SHP77 (cell line): ENCODE measurements at places on chromosomes 5 and 9.

DNA sequence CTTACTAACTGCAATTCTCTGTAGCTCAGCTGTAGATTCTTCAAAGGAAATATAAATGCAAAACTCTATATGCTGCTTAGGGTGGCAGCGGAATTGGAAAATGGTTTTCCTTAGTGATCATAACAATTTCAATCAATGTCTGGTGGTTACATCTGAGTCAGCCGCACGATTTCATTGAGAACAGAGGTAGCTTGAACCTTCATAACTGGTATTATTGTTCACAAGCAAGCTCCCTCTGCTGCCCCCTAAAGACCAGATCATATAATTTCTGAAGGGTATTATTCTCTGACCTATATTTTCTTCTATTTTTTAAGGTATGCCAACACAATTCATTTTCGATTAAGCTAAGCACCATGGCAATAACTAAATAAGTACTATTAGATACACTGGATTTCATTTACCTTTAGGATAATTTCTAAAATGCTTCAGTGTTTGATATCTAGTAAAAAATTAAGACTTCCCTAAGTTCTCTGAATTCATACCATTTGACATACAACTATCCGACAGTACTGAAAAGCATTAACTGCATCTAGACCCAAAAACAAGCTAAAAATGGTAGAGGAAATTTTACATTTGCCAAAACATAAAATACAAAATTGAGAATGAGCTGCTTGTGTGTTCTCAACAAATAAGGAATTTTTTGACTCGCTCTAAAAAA, 181.1 kb upstream of the SPEF2 start:
- peak; percentile 57 for DNase-seq

DNA sequence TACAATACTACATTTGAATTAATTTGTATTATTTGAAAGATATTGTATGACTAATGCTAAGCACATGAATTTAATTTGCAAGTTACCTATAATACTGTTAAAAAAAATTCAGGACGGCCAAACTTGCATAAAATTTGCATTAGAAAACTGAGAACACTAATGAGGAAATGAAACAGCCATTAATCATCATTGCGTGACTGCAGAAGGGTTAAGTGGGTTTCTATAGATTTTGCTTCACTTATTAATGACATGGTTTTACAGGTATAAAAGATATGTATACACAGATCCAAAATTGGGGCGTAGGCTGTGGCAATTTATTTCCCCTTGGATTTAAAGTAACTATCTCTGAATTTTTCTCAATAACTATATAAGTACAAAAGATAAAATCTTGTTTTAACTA, 882.6 kb downstream of the PTPRD start:
- DNase-seq, result no peak

DNA sequence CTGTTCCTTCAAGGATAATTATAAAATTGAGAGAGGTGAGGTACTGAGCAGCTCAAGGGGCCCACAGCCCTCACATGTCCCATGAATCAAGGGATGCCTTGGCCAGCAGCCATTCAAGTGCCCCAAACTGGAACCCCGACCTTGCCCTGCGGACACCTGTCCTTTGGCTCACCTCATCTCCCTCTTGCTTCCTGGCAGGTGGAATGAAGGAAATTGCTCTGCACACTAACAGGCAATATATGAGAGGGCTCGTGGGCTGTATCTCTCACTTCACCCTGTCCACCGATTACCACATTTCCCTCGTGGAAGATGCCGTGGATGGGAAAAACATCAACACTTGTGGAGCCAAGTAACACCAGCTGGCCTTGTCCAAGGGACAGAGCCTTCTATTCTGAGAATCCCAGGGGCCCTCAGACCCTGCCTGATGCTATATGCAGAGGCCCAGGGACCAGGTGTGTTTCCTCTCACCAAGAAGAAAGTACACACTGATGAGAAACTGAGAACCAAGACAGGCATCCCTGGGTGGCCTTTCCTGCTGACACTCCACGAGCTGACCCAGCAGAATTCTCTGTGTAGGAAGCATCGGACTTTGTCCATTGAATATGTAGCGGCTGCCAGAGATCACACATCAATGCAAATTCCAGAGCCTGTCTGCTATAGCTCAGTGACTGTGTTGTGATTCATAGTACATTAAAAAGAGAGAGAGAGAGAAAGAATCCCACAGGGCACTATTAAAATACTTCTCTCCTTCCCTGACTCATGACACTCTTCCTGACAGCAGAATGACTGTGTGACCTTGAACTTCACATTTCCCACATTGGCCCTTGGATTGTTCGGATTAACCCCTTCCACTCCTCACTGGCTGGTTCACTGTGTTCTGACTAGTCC, 92.6 kb downstream of the LIFR start:
- no peak for DNase-seq

GRCh38 chr5:1299511-1299850, 4.6 kb upstream of the TERT start:
- DNase-seq, result no peak

- no peak for DNase-seq
These were observed 127.8 kb downstream of the GABBR2 start for GRCh38 chr9:98580956-98581355.
